GM13977 (cell line): ENCODE measurements at places on chromosomes 1 and 21.

DNA sequence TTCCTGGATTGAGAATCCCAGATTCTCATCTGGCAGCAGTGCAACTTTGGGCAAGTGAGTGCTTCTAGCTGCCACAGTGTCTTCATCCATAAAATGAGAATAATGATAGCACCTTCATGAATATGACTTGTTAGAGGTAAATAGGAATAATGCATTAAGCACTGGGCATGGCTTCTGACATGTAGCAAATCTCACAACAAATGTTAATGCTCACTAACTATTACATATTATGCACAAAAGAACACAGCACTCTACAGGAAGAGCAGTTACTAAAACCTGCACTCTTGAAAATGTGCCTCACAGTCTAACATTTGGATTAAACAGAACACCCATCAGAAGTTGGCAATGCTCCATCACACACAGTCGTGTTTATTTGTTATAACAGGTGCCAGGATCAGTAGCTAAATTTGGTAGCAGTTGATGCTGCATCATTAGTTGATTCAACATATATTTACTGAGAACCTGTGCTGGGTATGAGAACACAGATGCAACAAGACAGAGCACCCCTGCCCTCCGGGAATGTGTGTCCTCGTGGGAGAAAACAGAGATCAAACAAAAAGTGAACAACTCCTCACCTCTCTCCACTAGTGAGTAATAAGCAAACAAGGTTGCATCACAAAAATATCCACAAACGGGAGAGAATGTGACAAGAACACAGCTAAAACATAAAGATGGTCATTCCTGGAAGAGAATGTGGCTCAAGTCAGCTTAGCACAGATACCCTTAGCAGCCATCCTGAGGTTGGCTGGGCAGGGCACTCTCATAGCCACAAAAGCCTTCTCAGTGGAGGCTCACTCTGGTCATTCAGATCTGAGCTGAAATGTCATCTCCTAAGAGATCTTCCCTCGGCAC, 26.2 kb upstream of the LBR start:
- no peak for DNase-seq

GRCh38 chr1:203153989-203154821, 21.4 kb downstream of the MYBPH start:
- no peak for DNase-seq

DNA sequence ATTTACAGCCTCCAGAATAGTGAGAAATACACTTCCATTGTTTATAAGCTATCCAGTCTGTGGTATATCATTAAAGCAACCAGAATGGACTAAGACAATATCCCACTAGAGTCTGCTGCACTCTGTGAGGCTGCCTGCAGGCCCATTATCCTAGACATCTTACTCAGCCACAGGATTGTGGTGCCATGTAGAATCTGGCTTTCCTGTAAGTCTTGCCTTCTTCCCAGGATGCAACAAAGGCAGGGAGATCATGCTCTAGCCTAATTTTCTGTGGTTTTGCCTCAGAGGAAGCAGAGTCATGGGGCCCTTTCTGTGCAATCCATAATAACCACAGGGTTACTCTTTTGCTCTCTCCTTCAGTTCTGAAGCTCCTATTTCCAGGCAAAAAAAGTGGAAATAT, 299.1 kb upstream of the DEPDC1 start:
- DNase-seq: no peak

DNA sequence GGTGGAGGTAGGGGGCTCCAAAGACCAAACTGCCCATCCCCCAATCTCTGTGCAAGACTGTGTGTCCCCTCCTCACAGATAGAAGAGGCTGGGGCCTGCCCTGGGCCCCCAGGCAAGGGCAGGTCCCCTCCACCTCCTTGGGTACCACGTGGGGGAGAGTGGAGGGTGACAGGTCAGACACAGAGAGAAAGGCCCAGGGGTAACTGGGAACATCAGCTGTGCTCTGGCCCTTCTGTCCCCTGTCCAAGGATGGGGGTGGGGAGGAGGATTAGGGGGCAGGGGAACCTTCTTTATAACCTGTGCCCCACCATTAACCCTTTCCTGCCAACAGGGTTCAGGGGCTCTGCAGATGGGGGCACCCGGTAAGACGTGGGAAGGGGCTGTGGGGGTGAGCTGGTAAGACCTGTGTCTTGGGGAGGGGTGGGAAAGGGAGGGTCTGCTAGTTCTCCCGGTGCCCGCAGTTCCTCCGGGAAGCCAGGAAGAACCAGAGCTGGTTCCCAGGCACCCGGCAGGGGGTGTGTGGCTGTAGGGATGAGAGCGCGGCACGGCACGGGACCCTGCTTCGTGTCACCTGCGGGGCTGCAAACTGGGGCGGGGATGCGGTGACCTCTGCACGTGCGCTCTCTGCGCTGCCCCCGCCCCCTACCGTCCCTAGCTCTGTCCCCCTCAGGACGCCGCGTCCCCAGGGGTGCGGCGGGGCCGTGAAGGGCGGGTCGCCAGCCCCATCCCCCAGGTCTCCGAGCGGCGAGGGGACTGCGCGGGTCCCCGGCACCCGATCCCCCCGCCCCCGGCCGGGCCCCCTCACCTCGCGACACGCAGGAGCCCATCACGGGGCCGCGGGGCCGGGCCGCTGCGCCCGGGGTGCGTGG, 601 bp downstream of the FAM131C start:
- no peak for DNase-seq

GRCh38 chr1:193322211-193322610, 135.8 kb upstream of the B3GALT2 start:
- DNase-seq: no peak

GRCh38 chr1:226989085-226989920, 49.2 kb downstream of the COQ8A start:
- DNase-seq: no peak

DNA sequence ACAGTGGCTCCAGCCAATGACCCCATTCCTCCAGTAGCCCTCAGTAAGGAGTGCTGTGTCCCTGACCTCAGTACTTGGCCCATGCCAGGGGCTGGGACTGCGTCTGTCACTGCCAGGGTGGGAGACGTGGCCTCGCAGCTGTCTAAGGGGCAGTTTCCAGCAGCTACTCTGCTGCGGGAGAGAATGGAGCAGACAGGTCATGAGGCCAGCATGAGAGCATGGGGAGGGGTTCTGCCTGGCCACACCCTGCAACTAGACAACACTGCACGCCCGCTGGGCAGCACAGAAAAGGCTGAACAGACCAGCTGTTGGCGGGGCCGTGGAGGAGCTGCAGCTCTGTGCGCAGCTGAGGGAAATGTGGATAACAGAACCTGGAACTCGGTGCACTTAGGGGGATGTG, 91.6 kb upstream of the COL6A1 start:
- DNase-seq: no peak

DNA sequence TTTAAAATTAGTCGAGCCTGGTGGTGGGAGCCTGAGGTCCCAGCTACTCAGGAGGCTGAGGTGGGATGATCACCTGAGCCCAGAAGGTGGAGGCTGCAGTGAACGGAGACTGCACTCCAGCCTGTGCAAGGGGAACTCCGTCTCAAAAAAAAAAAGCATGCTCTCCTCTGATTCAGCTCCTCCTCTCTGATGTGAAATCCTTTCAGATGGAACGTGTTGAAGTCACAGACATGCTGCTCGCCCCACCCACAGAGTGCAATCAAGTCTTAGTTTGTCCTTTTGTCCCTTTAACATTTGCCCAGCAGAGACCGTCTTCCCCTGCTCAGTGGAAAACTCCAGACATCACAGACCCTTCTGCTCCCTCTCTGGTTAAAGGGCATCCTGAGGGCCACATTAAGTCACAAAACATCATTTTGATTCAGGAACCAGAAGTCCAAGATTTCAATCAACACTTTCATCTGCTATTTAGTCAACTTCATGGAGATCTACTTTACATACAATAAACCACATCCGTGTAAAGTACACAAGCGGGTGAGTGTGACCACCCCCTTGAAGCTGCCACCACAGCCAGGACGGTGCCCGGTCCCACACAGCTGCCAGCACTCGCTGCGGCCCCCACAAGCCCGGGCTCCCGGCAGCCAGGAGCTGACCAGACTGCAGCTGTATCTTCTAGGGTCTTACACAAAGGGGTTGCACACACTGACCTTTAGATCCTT, 18.9 kb upstream of the RNF223 start:
- DNase-seq: no peak

GRCh38 chr1:24850328-24850920, 79.7 kb downstream of the RUNX3 start:
- DNase-seq: no peak

DNA sequence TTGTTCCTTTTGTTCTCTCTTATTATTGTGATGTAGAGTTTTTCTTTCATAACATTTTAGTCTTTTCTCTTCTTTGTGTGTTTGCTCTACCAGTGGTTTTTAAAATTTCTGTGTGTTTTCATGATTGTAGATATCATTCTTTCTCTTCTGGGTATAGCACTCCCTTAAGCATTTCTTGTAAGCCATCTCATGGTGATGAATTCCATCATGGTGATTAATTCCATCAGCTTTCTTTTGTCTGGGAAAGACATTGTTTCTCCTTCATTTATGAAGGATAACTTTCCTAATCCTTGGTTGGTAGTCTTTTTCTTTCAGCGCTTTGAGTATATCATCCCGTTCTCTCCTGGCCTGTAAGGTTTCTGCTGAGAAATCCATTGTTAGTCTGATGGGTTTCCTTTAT, 22.7 kb downstream of the CD55 start:
- DNase-seq: no peak

GRCh38 chr1:221343136-221343535, 398.8 kb downstream of the DUSP10 start:
- DNase-seq: no peak

GRCh38 chr1:212609701-212610574, 1.4 kb downstream of the ATF3 start:
- no peak for DNase-seq

DNA sequence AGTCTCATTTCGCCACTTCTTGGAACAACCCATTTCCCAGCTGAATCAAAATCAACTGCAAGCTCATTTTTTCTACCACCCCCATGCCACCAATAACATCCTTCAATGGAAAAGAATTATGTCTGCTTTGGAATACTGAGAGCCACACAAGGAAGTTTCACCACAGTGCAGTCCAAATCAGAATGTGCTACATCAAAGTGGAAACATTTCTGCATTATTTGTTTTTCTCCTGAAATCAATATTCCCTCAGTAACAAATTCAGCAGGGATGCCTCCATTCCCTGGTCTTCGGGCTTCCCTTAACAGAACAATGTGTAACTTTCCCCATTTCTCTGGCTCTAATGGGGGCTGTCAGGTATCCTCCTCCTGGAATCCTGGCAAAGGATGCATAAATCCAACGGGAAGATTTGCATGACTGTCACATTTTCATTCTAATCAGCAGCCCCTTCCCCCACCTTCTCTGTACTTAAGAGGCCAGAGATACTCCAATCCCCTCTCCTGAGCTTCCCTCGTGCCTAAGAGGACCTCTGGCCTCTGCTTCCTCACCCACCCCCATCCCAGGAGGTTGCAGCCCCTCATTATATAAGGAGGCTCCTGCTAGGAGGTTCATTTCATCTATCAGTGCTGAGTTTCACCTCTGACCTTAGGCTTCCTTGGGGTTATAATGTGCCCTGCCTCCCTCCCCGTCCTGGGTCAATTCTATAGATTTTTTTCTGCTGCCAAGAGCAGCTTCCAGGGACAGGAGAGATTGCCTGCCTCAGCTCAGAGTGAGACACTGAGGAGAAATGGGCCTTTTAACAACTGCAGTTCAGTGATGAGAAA, 201.1 kb downstream of the OMA1 start:
- no peak for DNase-seq

DNA sequence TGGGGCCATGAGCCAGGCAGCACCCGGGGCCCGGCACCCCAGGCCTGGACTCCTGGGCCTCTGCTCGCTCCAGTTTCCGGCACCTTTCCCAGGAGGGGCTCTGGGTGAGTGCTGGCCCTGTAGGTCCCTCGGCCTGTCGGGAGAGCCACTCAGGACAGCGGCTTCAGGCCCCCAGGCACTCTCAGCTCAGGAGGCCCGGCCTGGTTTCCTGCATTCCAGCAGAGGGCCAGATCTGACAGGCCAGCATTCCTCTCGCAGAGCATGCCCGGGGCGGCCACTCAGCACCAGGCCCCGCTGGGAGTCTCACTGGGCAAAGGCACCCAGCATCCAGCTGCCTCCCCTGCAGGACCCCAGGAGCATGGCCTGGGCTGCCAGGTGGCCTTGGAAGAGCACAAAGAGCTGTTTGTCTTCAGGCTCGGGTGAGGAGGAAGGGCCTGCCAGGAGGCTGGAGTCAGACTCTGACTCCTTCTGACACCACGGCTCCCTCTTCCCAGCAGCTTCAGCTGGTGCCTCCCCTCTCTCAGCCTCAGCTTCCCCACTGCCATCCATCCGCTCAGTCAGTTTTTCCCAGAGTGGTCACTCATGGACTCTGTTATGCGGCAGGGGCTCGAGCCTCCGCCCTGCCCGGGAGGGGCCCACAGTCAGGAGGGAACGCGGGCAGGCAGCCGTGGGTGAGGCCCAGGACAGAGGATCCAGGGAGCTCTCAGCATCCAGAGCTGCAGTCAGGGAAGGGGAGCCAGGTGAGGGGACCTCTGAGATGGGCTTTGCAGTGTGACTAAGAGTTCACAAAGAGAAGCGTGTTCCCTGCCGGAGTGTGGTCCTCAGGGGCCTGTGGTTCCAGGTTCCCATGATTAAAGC, 51.7 kb downstream of the WNT9A start:
- no peak for DNase-seq

DNA sequence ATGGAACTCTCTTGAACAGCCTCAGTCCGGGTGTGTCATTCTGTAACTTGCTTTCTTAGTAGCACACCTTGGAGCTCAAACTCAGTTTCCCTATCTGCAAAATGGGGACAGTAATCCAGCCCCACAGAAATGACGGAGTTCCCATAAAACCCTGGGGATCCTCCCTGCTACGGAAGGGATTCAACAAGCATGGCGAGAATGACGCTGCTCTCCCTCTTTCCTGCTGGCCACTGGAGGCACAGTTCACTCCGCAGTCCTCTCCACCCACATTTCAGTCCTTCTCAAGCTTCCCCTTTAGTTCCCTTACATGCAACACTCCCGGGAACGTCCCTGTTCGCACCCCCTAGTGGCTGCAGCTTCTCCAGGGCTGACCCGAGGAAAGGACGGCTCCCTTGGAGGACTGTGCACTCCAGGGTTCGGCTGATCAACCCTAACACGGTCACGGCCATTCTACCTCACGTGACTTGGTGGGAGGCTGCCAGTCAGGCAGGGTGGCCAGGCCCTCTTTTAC, 20.6 kb downstream of the RUNX3 start:
- no peak for DNase-seq
